Colonic mucosa (tissue), 4 donors: ENCODE measurements at places on chromosomes 5 and 9. TPM values are rescaled to one million over a fixed set of nuclear protein-coding genes. Genes with fewer than 3 reads are reported as not detected.

DNA sequence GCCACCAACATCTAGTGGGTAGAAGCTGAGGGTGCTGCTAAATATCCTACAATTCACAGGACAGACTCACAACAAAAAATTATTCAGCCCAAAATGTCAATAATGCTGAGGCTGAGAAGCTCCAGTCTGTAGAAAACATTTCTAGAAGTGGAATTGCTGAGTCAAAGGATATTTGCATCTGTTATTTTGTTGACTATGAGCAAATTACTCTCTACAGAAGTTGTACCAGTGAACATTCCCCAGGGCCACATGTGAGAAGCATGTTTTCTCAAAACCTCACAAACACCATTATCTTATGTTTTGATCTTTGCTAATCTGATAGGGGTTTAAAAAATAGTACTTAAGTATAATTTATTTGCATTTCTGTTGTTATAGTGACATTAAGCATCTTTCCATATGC is 15.4 kb downstream of the ITK start:
- no peak for DNase-seq

SPZ1 gene
- total RNA-seq: not detected

- DNase-seq: no peak
Measured at GRCh38 chr9:18463991-18464390, 10.0 kb upstream of the ADAMTSL1 start.

SHISAL2B gene
- not detected for total RNA-seq

DNA sequence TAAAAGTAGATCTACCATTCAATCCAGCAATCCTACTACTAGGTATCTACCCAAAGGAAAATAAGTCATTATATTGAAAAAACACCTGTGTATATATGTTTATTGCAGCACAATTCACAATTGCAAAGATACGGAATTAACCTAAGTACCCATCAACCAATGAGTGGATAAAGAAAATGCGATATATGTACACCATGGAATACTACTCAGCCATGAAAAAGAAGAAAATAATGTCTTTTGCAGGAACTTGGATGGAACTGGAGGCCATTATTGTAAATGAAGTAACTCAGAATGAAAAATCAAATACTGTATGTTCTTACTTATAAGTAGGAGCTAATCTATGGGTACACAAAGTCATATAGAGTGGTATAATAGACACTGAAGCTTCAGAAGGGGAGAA is 63.4 kb upstream of the PITX1 start:
- no peak for DNase-seq

AHRR gene
- 1.9 TPM for total RNA-seq

DNA sequence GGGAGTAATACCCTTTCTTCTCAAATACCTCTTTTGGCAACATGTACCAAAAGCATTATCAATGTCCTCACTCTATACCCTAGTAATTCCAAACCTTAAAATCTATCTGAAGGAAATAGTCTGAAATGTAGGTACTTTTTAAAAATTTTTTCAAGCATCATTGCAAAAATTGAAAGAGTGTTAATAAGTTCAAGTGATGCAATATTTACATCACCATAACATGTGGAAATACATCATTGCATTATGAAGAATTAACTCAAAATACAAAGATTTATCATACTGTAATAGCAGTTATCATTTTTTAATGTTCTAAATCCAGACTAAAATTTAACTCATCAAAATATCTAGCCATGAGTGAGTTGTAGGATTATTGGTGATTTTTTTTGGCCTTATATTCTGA is 123.1 kb downstream of the DENND1A start:
- DNase-seq: no peak

DNA sequence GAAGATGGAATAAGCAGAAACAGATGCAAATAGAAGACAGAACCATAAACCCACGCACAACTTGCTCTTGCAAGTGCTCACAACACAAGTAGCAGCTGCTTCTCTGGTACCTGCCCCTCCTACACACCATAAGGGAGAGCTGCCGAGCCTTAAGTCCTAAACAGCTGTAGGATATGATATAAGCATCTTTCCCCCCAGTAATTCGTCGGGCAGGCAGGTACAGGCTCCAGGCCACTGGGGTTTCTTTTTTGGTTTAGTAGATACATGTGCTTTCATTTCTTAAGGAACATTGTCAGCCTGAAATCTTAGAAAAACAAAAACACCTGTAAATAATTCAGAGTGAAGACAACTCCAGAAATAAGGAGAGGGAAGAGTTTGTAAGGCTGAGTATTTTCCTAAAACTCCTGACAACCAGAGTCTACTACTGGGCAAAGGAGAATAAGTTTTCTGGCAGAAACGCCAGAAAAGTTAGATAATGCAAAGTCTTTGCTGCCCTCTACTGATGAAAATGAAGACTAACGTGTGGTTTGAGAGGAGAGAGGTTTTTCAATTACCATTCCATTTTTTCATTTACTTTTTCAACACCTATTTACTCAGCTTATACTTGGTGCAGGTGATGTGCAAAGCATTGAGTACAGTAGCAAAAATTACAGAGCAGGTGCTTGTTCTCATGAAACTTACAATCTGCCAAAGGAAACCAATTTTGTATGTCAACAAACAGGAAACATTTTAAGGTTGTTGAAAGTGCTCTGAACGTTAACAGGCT is 20.1 kb upstream of the TCERG1 start:
- DNase-seq: no peak

PCDHGB3 gene
- total RNA-seq: 0.57 TPM

- DNase-seq: no peak
Measured at GRCh38 chr5:103573411-103573810, 10.8 kb upstream of the NUDT12 start.

GRCh38 chr5:94407023-94407422 is 211.4 kb downstream of the KIAA0825 start:
- no peak for DNase-seq

SPAG8 gene
- 0.58 TPM for total RNA-seq

DNA sequence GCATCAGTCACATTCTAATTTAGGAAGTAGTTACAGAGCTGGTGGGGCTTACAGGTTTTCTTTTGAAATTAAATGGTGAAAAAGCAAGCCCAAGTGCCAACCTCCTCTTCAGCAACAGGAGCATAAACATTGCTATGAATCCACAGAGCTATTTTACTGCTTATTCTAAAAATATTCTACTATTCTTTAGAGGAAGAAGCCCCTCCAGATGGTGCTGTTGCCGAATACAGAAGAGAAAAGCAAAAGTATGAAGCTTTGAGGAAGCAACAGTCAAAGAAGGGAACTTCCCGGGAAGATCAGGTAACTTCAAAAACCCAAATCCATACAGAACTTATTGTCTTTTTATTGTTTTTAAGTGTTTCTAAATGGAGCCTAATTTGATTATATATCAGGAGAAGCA is 202.8 kb downstream of the CWC27 start:
- DNase-seq: no peak

GRCh38 chr5:56037531-56038010 is 42.8 kb upstream of the IL6ST start:
- DNase-seq: no peak
